ENCODE measurements at places on chromosomes 6 and 20. TPM values are rescaled to one million over a fixed set of nuclear protein-coding genes. Genes with fewer than 3 reads are reported as not detected.

The FAM209B gene
- total RNA-seq = not detected

The RAB44 gene
- not detected for total RNA-seq

DNA sequence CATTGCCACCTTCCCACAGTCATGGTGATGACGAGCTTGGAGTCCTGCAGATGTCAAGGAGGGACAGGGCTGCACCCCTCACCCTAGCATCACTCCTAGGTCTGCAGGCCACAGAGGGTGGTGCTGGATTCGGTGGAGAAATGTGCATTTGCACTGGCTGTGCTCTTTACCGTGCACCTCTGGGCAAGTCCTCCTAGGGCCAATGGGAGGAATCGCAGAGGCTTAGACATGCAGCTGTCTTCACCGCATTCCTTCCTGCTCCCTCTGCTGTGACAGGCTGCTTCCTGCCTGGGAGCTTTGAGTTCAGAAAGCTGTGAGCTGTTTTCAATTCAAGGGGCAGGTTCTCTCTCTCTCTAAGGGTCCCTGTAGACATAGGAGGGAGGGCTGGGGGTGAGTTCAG is 85.1 kb downstream of the EDN3 start:
- no peak for DNase-seq

GRCh38 chr6:28090917-28091586 is 10.7 kb downstream of the ZNF165 start:
- DNase-seq = no peak

DNA sequence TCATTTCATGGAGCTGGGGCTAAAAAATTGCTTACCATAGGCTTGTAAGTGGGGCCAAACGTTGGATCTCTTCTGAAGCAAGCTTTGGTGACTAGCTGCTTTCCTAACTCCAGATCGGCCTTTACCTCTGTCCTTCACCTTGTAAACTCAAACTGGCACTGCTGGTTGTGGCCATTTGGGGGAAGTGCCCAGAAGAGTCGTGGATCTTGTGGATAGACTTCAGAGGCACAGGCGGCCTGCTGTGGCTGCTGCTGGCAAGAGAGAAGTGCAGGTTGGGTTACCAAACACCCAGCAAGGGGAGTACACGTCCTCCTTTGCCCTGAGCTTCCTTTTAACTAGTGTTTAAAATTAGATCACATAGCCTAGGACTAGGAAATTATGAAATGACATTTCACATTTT is 36.8 kb upstream of the KLHL31 start:
- DNase-seq = no peak

GRCh38 chr20:51372176-51372803 is 170.2 kb downstream of the NFATC2 start:
- DNase-seq = peak; percentile 70

GRCh38 chr6:33088931-33089620 is 13.3 kb downstream of the HLA-DPB1 start:
- no peak for DNase-seq

DNA sequence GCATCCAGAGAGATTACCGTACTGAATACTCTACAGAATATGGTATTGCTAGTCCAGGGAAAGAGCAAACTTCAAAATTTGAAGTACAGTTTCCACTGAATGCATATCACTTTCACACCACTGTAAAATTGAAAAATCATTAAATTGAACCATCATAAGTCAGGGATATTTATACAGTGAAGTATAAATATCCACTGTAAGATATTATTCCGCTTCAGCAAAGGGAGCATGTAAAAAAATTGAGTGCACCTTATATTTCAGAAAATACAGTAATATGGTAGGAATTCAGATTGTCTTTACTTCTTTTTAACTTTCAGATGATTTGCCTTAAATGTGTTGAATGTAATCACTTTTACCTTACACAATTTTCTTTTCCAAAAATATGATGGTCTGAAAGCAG is 60.9 kb upstream of the TXNDC5 start:
- DNase-seq = no peak

DNA sequence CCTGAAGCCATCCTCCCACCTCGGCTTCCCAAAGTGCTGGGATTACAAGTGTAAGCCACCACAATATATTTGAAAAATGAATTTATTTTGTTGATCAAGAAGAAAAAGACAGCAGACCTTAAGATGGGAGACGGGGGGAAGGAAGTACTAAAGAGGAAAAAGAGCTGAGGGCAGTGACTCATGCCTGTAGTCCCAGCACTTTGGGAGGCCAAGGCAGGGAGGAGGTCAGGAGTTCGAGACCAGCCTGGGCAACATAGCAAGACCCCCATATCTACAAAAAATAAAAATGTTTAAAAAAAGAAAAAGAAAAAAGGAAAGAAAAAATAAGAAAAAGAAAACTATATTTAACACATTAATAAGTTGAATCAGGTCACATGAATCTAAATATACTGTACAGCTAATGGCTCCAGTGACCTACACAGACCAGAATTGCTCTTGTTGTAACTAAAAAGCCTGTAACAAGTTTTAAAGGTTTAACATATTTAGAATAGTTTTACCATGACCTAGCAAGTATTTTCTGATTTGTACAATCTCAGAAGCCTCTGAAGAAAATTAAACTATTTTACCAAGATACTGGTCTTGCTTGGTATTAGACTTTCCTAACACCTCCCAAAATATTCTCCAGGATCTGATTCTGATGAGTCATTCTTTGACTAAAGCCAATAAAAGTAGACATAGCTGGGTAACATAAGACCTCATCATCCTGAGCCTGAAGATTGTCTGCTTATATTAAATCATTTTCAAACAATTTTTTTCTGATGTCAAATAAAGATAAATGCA is 4.3 kb upstream of the AKIRIN2 start:
- no peak for DNase-seq

GRCh38 chr6:39056681-39057080 is 8.1 kb downstream of the GLP1R start:
- no peak for DNase-seq

DNA sequence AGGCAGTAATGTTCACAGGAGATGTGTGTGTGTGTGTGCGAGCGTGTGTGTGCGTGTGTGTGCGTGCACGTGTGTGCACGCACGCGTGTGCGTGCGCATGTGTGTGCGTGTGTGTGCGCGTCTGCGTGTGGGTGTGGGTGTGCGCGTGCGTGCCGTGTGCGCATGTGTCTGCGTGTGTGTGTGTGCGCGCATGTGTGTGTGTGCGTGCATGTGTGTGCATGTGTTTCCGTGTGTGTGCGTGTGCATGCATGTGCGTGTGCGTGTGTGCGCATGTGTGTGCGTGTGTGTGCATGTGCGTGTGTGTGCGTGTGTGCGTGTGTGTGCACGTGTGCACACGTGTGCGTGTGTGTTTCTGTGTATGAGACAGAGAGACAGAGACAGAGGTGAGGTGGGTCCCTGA is 136.0 kb upstream of the CST7 start:
- DNase-seq = no peak

All from uterus (tissue), 4 donors.